ENCODE measurements at places on chromosomes 5 and 9.

DNA sequence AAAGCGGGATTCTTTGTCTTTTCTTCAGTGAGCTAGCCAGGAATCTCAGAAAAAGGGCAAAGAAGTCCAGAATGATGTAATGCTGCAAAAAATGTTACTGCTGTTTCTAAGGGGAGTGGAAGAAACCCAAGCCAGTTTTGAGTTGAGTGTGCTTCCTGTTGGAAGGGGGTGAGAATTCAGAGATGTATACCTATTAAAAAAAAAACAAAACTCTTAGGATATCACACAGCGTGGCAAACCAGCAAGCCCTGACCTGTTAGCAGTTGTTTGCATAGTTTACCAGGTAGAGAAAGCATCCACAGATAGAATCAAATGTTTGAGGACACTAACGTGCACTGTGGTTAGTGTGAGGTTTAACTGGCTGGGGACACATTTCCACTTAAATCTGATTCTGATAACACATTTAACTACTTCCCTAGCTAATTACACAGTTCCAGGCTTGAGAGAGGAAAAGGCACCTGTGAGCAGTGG, 11.4 kb downstream of the BASP1 start:
- no peak for DNase-seq

DNA sequence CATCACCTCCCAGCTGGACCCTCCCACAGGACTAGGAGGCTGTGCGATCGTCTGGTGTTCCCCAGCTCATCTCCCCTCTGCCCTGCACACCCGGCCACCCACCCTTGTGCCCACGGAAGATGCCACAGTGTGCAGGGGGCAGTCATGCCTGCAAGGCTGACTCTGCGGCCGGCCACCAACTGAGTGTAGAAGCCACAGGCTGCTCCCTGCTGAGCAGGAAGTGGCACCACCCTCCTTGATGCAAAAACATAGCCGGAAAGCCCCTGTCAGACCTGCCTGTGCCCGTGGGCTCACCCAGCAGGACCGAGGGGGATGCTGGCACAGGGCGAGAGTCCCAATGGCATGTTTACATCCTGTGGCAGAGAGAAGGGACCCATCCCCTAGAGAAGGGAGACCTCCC, 40.3 kb upstream of the SLC12A7 start:
- peak; percentile 30 for DNase-seq

DNA sequence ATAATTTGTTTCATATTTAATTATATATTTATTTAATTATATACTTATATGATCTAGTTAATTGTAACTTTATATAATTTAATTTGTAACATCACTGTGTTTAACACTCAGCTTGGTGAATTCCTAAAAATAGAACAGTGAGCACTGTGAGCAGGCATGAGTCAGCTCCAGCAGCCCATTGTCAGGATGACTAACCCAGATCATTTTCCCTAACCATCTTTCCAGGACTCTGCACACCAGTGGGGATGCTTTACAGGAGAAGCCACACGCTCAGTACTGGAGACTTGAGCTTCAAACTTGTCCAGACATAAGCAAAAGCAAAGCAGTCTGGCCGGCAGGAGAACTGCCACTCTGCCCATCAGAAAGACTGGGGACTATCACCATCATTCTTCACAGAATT, 446.2 kb upstream of the TRPC7 start:
- DNase-seq: no peak

DNA sequence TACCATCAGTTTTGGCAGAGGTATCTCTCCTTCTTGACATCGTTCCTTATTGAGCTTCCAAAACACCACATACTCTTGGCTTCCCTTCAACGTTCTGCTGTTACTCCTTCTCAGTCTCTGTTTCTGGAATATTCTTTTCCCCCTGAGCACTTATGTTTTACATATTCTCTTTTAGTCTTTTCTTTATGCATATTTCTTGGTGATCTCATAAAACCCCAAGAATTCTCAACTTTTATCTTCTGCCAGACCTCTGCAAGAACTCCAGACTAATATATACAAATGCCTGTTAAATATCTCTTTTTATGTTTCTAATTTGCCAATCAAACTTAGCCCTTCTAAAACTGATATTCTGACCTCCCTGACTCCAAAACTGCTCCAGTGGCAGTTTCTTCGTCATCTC, 453.4 kb upstream of the CTNND2 start:
- no peak for DNase-seq

- no peak for DNase-seq
Measured at GRCh38 chr5:93519740-93520139, 61.3 kb downstream of the NR2F1-AS1 start.

DNA sequence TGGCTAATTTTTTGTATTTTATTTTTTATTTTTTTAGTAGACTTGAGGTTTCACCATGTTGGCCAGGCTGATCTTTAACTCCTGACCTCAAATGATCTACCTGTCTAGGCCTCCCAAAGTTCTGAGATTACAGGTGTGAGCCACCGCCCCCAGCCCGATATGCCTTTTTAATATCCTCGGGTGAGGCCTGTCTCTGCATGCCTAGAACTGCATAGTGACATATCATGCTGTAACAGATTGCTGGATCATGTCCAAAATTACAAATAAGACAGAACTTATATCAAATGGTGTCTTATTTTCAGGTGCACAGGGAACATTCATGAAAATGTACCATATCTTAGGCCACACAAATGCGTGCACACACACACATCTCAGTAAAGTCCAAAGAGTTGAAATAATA, 39.1 kb upstream of the PJA2 start:
- DNase-seq: no peak

GRCh38 chr5:77774981-77775789, 954 bp downstream of the TBCA start:
- DNase-seq: no peak

DNA sequence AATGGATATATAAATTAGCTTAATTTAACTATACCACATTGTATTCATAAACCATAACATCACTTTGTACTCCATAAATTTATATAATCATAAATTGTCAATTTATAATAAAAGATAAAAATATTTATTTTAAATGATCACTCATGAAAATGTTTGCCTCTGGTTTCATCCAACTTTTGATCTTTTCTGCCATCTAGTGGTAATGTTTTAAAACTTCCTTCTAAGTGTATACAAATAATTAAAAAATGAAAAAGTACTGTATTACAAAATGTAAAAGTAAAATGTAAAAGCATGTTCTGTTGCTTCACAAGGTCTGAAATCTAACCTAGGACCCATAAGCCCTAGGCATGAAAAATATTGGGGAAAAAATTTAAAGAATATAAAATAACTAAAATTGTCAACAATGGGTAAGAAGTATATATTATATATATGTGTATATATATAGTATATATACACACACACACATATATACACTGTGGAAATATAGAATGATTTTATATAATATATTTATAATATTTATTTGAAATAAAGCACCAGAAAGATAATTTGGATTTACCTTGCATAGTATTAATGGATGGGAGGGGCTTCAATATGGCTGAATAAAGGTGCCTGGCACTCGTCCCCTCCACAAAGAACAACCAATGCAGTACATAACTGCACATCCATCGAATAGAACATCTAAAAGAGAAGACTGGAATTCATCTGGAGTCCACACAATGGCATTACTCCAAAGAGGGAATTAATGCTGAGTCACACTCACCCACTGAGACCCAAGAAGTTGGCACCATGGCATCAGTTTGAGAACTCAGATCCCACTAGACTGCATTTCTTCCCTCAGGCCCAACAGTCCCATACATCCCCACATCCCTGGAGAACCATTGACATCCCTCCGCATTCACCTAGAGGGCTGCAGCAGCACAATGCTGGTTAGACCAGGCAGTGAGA, 32.5 kb downstream of the ANXA1 start:
- no peak for DNase-seq

DNA sequence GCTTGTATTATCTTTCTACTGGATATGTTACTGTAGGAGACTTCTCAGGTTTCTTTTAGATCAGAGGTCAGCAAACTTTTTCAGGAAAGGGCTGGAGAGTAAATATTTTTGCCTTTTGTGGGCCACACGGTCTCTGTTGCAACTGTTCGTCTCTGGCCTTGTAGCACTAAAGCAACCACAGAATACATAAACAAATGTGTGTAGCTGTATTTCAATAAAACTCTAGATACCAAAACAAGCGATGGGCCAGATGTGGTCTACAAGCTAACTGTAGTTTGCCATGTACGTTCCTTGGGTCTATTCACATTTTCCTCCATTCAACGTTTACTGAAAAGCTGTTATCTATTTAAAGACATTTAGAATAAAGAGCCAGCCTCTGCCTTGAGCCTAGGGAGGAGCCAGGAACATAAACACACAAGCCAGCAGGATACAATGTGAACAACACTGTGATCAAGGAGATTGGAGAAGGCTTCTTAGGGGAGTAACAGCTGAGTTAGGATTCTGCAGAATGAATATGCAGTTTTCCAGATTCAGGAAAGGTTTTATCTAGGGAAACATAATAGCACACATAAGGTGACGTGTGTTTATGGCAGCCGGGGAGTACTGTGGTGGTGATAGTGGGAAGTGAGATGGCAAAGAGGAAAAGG, 33.0 kb upstream of the HOMER1 start:
- no peak for DNase-seq

DNA sequence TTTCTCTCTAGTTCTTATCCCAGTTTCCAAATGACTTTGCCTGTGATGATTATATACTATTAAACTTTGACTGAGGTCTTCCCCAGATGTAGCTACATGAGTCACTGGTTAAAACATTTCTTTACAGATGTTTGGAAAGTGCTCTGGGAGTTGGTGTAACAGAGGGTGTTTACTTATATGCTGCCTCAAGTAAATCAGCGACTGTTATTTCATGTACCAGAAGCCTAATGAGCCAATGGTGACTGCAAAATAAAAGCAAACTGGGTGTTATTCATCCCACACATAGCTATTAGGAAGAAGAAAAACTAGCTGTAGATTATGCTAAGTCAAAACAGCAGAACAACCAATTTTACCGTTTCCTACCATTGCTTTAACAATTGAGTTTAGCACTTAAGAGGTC, 929.7 kb upstream of the SEMA6A start:
- DNase-seq: no peak

DNA sequence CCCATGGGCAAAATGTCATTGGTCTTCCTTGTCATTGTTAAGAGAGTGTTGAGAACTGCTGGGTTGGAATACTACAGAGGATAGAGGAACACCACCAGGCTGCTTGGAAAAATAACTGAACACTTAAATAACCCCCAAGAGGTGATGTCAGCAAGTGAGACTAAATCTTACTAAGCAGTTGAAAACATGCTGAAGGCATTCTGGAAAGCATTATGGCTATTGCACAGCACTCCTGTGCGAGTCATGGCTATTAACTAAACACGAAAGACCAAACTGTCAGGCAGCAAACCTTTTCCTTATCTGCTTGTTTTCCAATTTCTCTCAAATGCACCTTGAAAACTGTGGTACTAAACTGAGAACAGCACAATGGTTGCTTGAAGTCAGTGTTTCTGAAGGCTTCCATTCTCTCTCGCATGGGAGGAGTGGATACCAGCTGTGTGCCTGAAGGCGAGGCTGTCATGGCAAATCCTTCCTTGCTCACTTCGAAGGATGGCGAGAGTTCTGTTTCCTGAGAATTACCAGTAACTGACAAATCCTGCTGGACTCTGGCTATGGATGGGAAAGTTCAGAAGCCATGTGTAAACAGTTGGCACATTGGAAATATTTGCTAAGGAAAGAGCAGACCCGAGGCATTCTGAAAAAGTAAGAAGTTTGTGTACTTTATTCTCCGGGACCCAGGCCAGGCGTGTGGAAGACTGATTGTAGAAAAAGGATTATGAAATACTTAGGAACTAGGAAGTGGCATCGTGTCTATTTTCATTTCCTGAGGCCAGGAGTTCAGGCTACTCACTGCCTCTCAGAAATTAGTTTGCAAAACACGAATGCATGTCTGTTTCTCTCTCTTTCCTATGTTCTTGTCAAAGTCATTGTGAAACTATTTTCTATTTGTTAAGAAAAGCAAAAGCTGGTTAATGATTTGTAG, 182.1 kb downstream of the DMRT2 start:
- DNase-seq: no peak

GRCh38 chr5:142079306-142079721, 29.3 kb upstream of the NDFIP1 start:
- no peak for DNase-seq

DNA sequence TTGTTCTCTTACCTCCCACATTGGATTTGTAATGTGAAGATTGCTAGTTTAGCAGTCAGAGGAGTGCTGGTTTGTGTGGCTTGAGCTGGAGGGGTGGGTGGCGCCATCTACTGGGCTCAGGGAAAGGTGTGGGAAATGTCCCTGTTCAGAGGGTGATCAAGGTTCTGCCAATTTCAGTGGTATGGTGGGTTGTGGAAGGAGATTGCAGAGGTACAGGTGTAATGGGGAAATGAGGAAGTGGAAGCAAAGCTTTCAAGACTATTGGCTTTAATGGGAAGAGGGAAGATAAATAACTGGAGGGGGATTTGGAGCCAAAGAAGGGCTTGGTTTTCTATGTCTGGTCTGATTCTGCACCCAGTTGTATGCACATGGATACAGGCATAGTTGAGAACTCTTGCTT, 76.4 kb downstream of the OSMR start:
- peak; percentile 32 for DNase-seq

DNA sequence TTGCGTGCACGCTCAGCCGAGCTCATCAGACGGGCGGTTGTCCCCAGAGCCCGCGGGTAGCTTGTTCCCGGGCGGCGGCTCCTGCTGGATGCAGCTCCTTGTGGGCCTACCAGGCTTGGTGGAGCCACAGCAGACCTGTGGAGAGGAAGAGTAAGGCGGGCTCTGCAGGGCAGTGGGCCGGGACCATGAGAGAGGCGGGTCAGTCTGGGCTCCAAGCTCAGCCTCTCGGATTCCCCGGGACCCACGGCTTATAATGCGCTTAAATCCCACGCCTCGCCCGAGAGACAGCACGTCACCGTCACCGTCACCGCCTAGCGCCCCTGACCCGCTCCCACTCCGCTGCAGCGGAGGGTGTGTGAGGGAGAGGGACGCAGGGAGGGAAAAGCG, 1.9 kb upstream of the ANKRD18A start:
- DNase-seq: peak; percentile 6

Data from activated naive CD8-positive, alpha-beta T cell treated with anti-CD3 and anti-CD28 coated beads for 36 hours (primary cell).